Pons (tissue), 1 donor: ENCODE measurements at places on chromosomes 16 and 17.

GRCh38 chr17:14057591-14057990 lies 11.7 kb upstream of the COX10 start:
- DNase-seq = no peak

GRCh38 chr17:59370593-59371299 lies 39.3 kb downstream of the YPEL2 start:
- no peak for DNase-seq

- DNase-seq = no peak
Measured at GRCh38 chr17:73532421-73532901, 111.8 kb downstream of the SDK2 start.

- DNase-seq = no peak
Measured at GRCh38 chr17:16442141-16442540, 26.8 kb downstream of the TRPV2 start.

DNA sequence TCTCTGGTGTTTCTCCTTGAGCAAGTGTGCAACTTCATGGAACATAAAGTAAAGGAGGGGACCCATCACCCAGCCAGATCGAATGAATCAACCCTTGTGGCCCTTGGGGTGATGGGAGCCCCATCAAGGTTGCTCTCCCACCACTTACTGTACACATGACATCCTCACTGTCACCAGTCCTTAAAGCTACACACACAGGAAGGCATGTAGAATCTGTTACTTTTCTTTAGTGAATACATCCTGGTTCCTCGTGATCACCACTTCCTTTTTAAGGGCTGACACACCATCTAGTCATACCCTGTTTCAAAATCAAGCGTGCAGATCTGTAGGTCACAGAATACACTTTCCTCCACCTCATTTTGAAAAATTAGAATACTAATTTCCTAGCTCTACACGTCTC lies 22.6 kb upstream of the MPHOSPH6 start:
- peak; percentile 51 for DNase-seq

DNA sequence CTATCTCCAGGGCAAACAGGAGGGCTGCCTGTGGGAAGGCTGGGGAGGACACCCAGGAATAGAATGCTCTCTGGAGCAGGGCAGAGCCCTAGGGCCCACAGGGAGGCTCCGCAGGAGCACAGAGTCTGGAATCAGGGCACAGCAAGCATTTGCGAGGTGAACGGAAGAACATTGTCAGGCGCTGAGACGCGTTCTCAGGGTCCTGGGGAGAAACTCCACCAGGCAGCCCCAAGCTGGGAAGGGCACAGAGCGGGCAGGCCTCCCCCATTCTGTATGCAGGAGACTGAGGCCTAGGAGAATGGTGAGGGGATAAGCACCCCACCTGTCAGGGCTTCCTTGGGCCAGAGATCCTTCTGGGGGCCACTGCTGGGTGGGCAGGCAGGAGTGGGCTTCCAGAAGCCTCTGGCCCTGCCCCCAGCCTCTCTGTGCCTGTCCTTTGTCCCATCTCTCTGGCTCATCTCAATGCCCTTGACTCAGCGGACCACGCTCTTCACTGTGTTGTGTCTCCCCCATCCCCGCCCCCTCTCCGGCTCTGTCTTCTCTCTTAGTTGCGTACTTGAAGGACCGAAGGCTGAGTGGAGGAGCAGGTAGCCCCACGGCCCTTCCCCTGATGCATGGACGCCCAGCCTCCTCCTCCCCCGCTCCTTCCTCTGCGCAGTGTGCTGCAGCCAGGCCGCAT lies 5.1 kb upstream of the SETD6 start:
- DNase-seq = no peak

DNA sequence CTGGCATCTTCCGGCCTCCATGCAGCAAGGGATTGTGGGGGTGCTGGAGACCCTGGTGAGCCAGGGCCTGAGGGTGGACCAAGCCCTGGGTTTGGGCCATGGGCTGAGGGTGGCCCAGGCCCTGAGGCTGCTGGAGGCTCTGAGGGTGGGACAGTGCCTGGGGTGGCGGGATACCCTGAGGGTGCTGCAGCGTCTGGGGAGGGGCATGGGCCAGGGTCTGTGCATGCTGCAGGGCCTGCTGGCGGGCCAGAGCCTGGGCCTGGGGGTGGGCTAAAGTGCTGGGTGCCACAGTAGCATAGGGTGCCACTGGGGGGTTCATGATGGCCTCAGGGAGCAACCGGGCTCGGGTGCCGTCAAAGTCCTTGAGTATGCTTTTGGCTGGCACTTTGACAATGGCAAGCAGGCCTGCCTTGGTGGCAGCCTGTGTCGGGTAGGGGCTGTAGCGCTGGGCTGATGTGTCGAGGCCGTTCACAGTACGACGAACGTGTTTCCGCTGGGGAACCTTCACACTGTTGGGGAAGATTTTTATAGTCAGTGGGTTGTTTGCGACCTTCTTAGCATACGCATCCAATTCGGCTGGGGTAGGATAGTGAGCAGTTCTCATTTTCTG lies 15.6 kb downstream of the TRAF4 start:
- no peak for DNase-seq

GRCh38 chr16:23699100-23699499 lies 13.9 kb downstream of the ERN2 start:
- DNase-seq = no peak

DNA sequence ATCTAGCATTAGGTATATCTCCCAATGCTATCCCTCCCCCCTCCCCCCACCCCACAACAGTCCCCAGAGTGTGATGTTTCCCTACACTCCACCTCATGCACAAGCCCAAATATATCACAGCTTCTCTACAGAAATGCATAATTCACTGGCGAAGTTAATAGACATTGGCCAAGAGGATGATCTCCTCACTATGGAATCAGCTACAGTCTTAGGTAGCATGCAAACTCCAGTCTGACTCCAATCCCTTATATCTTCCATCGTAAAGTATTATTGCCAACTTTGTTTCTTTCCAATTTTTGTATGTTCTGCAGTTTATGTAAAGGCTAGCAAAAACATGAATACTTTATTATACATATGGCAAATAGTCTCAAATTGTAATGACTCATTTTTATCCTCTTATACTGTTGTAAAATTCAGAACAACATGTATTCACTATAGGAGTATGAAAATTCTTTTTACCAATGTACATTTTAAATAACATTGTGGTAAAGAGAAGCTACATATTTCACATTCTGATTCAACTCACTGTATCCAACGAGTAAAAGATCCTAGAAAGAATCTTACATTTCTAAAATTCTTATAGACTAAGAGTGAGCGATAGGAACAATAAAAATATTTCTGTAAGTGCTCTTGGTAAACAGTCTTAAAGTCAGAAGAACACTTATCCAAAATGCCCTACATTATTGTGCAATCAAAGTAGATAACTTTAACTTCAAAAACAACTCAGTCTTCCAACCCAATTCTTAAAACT lies 871 bp downstream of the ABCA8 start:
- DNase-seq = peak; percentile 38

DNA sequence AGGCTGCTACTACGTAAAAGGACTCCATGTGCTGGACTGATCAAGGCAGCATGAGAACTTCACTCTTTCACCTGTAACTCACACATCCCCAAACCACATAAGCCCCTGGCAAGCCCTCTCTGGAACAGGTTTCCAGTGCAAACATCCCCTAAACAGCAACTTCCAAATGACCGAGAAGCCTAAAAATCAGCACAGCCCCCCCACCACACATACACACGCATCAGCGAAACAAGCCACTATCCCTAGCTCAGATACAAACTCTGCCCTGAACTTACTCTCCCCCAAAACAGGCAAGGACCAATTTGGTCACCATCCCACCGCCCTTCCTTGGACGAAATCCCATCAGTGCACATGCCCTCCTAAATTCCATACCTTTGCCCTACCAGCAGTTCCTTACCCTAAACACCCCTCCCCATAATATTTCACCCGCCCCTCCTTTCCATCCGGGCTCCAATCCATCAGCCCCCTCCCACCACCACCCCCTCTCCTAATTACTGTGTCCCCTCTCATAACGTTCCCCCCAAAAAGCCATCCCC lies 735 bp downstream of the LSM12 start:
- no peak for DNase-seq

GRCh38 chr17:5719976-5720375 lies 135.7 kb upstream of the NLRP1 start:
- no peak for DNase-seq

GRCh38 chr16:3957344-3957980 lies 76.9 kb upstream of the CREBBP start:
- no peak for DNase-seq

DNA sequence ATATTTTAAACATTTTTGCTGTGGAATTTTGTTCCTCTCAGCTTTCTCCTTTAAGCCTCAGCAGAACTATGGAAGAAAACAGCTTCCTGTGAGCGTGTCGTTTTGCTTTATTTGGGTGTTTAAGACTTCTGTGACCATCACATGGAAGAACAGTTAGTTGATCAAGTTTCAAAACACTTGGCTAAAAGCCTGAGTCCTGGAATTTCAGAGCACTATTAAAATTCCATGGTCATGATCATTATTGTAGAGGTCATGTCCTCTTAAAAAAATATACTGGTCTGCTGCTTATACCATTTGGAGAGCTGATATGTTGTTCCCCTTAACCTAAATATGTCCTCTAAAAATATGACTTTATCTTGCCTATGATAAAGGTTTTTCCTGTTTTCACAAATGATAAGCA lies 12.6 kb upstream of the CDR2 start:
- no peak for DNase-seq

GRCh38 chr17:40219594-40220338 lies 662 bp downstream of the WIPF2 start:
- peak; percentile 57 for DNase-seq

DNA sequence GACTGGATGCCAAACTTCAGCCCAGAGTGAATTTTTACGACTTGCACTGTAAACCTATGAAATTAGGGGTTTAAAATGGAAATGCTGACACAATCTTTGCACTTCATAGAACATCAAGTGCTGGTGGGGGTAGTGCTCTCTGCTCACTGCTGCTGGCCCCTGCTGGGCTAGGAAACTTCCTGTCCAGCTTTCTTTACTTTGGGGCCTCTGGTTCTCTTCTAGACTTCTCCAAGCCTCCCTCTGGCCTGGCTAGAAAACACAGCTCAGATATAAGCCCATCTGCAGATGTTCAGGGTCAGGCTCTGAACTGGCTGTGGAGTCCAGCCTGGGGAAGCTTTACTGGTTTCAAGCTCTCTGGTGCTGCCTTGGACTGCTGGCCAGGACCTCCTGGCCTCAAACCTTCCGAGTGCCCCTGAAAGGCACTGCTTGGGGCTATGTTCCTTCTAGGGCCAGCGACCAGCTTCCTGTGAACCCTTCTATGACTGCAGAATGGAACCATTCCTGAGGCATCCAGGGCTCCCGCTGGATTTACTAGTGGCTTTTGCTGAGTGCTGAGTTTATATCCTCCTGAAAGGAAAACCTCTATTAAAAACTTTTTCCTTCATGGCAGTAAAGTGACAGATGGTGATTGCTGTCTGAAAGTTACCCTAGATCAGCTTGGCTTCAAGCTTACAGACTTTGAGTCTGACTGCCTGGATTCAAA lies 59.4 kb downstream of the TBX4 start:
- no peak for DNase-seq
